Activated gamma-delta T cell treated with anti-CD3 and anti-CD28 coated beads, Interleukin-2, amount 50 U/mL, for 16 hours (primary cell): ENCODE measurements at places on chromosomes 4 and X.

GRCh38 chr4:44149282-44149681, 299.3 kb downstream of the KCTD8 start:
- no peak for DNase-seq

DNA sequence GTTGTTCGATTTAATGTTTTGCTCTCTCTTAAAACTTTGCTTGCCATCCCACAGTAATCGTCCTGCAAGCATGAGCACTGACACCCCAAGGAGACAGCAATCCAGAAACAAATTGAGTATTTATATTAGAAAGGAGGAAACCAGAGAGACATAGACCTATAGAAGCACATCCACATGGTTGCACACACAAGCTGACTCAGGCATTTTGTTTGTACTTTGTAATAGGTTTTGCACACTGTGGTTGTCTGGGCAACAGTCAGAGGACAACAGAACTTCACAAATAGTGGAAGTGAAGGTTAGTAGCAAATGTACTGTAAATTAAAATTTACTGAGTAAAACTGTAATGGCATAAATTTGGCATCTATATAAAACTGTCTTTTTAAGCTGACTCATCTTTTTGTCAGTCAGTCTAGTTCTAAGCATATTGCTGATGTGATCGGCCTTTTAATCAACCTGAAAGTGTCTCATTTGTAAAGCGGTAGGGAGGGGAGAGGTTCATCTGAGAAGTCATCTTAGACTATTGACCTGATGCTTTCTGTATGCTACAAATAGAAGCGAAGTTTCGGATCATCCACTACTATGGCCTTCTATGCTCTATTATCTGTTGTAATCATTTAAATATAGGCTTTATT, 1624.7 kb downstream of the ARAP2 start:
- no peak for DNase-seq

- DNase-seq, result no peak
These were observed 19.8 kb upstream of the FAM9A start for GRCh38 chrX:8820910-8821527.

GRCh38 chr4:34198966-34199365, 2045.3 kb downstream of the ARAP2 start:
- no peak for DNase-seq

GRCh38 chr4:175891851-175892250, 79.8 kb upstream of the GPM6A start:
- no peak for DNase-seq

DNA sequence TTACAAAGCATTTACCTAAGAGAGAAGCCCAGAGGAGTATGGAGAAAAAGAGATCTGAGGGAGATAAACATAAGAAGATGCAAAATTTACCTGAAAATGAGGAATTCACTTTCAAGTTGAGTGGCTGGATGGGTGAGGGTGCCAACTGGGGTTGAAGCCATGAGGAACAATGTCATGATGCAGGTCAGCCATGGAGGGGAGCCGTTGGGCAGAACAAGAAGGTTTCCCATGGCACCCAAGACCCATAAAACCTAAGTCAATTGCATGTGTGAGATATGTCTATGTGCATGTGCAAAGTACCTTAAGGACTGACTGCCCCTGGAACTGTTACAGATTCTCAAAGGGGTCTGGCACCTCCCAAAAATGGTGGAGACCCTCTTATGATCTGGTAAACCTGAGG, 46.6 kb upstream of the PRRG1 start:
- DNase-seq, result no peak

- no peak for DNase-seq
These were observed 31.1 kb downstream of the CCKAR start for GRCh38 chr4:26459054-26459755.

DNA sequence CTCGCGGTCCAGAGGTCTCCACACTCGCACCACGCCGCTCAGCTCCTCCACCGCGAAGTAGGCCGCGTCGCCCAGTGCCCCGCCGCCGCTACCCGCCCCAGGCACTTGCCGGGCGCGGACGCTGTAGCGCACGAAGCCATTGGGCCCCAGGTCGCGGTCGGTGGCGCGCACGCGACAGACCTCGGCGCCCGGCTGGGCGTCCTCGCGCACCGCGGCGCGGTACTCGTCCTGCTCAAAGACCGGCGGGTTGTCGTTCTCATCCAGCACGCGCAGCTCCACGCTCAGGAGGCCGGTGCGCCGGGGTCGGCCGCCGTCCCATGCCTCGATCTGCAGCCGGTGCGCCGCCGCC, 1.4 kb downstream of the DCHS2 start:
- DNase-seq, result no peak

GRCh38 chr4:38751341-38752010, 31.3 kb downstream of the TLR10 start:
- no peak for DNase-seq

DNA sequence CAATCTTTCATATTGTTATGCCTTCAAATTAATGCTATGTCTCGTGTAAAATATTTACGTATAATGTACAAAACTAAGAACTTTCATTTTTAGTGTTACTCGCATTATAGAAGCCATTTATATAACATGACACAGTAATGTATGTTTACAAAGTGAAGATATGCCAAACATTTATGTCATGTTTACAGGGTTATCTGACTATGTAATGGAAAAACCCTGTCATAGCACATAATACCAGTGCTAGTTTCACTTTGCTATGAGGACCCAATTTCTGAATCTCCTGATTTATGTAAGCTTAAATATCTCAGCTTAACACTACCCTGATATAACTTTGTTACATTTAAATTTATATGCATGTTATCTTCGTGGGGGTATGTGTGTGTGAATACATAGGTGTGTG, 233.1 kb downstream of the FAT4 start:
- no peak for DNase-seq

DNA sequence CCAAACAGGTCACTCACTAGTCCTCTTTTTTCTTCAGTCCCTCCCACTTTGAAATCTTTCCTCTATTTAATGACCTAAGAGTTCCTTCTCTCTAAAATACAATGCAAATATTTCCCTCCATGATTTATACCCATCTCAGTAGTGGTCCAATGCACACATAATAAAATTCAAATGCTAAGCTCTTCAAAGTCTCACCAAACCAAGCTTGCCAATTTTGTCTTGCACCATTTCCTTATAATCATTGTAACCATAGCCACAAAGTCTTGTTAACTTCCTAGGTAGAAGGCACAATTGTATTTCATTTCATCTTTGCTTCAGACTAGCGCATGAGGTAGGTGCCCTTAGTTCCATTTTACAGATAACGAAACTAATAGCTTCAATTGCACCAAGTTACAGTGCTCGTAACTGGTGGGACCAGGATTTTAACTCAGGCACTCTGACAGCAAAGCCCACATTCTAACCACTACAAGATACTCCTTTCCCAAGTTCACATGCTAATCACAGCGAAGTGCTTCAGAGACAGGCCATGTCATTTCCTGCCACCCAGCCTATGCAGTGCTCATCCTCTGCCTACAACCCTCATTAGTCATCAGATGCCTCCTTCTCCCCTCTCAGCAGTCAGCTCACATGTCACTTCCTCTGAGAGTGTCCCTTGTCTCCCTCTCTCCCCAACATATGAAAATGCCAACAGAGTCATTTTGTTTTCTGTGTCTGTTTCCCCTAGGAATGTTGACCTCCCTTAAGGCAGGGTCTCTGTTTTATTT, 66.9 kb upstream of the PPARGC1A start:
- DNase-seq, result no peak

DNA sequence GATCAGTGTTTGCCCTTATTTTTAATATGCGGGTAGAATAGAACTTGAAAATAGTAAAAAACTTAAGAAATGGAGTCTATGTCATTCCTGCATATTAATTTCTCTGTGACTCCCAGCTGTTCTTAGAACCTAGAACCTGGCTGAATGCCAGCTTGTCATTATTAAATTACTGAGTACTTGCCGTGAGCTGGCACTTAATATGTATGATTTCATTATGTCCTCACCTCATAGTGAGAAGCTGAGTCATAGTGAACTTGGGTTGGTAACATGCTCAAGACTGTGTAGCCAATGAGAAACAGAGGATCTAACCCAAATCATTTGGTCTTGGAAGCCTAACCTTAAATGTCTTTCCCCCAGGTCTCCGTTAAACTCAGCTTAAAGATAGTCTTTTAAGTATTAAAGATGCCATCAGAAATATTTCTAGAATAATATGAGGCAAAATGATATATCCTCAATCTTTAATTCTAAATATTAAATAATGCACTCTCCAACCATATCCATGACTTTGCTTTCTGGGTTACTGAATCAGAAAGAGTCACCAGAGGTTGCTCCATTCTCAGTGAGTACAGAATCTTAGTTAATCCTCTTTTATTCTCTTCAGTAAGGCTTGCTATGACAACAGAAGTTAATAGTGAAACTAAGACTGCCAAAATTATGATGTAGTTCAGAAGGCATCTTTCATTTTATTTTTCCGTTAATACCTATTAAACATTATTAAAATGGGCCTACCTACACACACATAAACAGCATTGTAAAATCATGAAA, 58.6 kb upstream of the TLL1 start:
- DNase-seq, result no peak
